Adrenal gland (tissue), 19 donors: ENCODE measurements at places on chromosomes 7 and 10. TPM values are rescaled to one million over a fixed set of nuclear protein-coding genes. Genes with fewer than 3 reads are reported as not detected.

DNA sequence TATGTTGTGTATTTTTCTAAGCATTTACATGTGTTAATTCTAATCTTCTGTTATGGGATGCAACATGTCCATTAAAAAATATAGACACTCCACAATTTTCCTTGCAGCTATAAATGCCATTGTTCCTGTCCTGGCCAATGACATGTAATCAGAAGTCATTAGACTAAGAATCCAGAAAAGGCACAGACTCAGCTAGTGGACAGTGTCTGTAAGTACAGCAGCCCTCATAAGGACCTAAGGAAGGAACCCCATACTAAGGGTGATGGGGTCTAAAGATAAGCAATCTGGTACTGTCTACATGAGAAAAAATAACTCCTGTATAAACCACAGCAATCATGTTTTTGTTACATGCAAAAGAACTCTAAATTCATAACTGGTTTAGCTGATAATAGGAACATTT lies 115.9 kb downstream of the GPR85 start:
- DNase-seq, result no peak

DNA sequence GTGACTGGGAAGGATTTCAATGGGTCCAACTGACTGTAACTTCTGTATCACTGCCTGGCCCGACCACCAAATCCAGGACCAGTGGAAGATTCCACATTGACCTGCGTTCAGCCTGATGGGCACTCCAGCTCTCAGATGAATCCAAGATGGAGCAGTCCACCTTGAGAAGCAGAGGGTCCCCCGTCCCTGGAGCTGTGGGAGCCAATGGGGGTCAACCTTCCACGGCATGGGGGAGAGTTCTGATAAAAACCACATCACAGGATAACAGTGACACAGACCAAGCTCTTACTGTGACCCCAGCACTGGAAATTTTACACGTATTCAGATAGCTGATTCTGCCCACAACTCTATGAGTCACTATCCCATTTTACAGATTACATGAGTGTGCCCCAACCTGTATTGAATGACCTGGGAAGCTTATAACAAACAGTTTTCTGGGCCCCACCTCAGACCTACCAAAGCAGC lies 11.2 kb downstream of the ZCCHC24 start:
- no peak for DNase-seq

DNA sequence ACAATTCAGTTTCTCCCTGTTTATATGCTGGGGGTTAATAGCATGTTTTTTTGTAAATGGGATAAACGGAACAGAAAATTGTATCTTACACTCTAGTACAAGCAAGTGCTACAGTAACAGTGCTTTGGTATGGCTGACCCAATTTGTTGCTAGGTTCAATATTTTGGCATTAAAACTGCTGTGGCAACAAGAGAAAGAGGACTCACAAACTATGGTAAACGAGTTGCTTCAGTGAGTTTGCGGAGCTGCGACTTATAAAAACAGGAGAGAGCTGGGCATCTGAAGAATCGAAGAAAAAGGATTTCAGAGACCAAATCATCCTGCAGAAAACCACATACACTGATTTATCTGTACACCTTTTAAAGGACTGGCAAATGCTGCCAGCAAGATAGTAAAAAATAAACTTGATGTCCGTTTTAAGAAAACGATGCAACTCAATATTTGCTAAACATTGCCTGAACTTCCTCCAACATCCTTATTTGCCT lies 2.2 kb downstream of the GLUD1 start:
- DNase-seq, result no peak

DNA sequence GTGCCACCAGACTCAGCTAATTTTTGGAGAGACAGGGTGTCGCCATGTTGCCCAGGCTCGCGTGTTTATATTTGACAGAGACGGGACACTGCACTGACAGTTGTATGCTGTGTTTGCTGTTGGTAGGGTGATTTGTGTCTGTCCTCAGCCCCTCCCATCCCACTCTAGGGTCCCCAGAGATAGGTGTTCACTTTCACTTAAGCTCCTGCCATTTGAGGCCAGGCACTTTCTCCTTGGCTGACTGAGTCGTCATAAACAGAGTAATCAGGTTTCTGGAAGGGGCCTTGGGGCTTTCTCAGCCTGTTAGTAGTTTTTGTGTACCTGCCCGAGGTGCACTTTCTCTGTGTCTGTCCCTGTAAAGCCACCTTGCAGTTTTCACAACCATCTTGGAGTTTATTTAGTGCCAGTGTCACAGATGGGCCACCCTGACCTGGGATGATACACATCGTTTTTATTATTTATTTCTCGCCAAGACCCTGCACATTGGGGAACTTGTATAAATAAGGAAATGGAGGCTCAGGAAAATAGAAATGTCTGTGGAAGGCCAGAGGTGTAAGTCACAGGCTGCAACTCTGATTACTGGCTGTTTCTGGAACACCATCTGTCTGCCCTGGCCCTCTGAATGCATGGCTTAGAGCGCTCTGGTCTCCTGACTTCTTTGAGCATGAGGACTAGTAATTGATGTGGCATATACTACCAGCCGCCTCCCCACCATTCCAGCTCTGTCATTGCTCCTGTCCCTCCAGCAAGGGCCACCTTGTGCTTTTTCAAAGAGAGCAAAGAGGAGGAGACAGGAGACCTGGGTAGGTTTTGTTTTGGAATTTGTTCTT lies 81.9 kb upstream of the PDCD4 start:
- DNase-seq, result no peak

DNA sequence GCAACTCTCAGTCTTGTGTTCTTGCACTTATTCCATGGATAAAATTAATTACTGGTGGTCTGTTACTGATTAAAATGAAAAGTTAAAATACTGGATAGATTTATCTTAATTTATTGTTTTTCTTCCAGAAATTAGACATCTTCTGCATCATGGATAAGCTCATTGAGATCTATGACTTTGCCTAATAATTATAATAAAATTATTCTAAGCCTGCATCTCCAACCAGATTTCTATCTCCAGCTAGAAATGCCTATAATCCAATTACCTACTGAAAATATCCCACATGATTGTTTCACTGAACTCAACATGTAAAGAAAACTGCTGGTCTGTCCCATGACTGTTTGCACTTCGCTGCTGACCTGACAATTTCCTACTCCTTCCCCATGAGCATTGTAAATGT lies 88.3 kb upstream of the ACBD5 start:
- DNase-seq, result no peak

DNA sequence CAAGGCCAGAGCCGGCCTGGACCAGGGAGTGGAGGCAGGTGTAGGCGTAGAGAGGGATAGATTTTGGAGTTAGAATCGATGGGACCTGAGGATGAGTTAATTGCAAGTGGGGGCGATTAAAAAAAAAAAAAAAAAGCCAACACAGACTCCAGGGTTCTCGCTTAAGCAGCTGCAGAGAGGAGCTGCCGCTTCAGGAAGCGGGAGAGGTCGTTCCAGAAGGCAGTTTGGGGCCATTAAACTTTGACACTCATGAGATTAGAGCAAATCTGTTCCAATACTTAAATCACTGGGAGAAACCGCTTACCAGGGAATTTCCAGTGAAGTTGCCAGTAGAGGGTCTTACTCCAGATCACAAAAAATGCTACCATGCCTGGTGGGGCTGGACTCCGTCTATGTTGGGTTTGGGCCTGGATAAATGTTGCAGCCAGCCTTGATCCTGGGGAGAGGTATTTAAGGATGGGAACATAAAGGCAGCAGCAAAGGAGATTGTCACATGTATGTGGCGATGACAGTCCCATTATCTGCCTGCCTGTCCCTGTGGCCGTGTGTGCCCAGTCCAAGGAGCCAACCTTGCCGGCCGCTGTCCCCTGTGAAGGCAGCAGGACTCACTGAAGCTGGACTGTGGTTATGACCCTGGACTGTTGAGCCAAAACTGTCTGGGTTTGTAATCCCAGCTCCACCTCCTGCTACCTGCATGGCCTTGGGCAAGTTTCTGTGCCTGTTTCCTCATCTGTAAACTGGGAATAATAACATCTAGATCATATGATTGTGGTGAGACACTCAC lies 23.9 kb upstream of the GRID1 start:
- no peak for DNase-seq

DNA sequence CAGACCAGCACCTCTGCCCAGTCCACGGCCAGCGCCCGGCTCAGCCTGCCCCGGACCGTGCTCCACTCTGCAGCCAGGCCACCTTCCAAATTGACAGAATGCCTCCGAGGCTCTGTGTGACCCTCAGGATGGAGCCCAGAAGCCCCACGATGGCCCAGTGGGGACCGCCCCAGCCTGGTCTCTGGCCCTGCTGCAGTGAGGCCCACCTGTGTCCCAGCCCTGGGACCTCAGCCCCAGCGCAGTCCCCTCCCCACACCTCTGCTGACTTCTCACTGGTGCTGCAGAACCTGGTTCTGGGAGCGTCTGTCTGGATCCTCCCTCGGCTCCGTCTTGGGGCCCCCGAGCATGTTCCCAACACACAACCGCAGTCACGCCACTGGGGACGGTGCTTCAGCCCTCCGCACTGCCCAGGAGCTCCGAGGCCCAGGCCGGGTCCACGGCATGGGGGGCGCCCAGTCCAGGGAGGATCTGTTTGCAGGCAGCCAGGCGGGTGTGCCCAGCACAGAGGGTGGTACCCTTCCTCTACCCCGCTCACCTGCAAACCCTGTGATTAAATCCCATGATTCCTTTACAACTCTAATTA lies 248.1 kb downstream of the ELFN1 start:
- DNase-seq, result no peak

IFRD1 gene
- 48.3 TPM for total RNA-seq

TACC2 gene
- 11.3 TPM for total RNA-seq

CH25H gene
- total RNA-seq, result 4.9 TPM

GSAP gene
- 10.3 TPM for total RNA-seq
